ENCODE measurements at places on chromosomes 2 and 18.

DNA sequence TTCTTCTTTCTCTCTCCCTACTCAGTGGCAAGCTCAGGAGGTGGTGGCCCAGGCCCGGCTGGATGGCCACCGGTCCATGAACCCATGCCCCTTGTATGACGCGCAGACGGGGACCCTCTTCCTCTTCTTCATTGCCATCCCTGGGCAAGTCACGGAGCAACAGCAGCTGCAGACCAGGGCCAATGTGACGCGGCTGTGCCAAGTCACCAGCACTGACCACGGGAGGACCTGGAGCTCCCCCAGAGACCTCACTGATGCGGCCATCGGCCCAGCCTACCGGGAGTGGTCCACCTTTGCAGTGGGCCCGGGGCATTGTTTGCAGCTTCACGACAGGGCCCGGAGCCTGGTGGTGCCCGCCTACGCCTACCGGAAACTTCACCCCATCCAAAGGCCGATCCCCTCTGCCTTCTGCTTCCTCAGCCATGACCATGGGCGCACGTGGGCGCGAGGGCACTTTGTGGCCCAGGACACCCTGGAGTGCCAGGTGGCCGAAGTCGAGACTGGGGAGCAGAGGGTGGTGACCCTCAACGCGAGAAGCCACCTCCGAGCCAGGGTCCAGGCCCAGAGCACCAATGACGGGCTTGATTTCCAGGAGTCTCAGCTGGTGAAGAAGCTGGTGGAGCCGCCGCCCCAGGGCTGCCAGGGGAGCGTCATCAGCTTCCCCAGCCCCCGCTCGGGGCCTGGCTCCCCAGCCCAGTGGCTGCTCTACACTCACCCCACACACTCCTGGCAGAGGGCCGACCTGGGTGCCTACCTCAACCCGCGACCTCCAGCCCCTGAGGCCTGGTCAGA, 1.8 kb downstream of the NEU2 start:
- no peak for DNase-seq

- no peak for DNase-seq
Measured at GRCh38 chr2:178732913-178733312, 74.3 kb downstream of the TTN start.

DNA sequence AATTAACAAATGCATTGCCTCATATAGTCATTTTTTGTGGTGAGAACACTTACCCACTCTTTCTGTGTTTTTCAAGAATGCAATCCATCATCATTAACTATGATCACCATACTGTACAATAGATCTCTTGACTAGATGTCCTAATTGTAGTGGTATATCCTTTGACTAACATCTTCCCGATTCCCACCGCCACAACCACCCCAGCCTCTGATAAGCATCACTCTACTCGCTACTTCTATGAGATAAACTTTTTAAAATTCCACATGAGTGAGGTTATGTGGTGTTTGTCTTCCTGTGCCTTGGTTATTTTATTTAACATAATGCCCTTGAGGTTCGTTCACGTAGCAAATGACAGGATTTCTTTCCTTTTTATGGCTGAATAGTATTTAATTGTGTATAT, 6.6 kb downstream of the VWA3B start:
- no peak for DNase-seq

DNA sequence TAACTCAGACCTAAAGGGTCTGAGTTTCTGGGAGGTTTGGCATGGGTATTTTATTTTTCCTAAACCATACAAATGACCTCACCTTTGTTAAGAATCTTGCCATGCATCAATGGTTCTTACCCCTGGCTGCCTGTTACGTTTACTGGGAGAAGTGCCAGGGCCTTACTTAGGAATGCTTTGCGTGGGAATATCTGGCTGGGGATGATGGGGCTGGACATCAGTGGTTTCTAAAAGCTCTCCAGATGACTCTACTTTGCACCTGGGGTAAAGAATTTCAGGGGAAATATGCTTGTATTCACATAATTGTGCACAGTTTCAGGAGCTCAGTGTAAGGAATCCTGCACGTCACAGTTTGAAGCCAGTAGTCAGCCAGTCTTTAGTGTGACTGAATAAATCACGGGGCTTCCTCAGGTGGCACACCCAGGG, 18.2 kb upstream of the DAW1 start:
- DNase-seq, result no peak

- DNase-seq, result no peak
Measured at GRCh38 chr2:167420211-167420610, 531.9 kb downstream of the XIRP2 start.

- no peak for DNase-seq
Measured at GRCh38 chr2:117963446-117963845, 50.4 kb downstream of the CCDC93 start.

DNA sequence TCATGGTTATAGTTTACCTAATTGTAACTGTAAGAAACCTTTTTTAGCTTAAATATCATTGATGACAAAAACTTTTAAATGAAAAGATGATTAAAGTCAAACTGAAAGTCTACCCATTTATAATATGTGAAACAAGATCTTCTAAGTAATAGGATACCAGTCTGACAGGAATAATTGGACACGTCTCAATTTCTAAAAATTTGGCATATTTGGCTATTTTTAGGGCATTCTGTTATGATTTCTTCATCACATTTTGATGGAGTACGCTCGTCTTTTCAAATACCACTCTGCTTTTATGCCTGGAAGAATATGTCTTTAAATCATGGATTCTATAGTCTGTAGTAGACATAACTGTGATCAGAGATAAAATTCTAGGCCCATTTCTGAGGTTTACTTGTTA, 1.3 kb downstream of the R3HDM1 start:
- no peak for DNase-seq

DNA sequence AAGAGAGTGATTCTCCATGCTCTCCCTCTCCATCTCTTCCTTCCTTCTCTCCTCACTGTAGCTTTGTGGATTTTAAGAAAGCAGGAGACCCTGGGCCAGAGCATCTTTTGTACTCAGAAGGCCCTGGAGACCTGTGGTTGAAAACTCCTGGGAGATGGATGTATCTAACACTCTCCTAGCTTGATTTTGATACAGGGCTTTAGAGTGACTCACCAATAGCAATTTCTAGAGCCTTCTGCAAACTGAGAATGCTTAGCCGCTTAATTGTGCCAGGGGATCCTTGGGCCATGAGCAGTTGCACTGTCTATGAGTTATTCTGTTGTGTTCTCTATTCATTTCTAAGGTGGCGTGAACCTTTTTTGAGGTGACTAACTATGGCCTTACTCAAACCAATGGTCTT, 17.7 kb downstream of the HOXD1 start:
- no peak for DNase-seq

- no peak for DNase-seq
Measured at GRCh38 chr2:171626949-171627348, 60.3 kb upstream of the DYNC1I2 start.

- no peak for DNase-seq
Measured at GRCh38 chr2:2320486-2321199, 10.4 kb downstream of the MYT1L start.

DNA sequence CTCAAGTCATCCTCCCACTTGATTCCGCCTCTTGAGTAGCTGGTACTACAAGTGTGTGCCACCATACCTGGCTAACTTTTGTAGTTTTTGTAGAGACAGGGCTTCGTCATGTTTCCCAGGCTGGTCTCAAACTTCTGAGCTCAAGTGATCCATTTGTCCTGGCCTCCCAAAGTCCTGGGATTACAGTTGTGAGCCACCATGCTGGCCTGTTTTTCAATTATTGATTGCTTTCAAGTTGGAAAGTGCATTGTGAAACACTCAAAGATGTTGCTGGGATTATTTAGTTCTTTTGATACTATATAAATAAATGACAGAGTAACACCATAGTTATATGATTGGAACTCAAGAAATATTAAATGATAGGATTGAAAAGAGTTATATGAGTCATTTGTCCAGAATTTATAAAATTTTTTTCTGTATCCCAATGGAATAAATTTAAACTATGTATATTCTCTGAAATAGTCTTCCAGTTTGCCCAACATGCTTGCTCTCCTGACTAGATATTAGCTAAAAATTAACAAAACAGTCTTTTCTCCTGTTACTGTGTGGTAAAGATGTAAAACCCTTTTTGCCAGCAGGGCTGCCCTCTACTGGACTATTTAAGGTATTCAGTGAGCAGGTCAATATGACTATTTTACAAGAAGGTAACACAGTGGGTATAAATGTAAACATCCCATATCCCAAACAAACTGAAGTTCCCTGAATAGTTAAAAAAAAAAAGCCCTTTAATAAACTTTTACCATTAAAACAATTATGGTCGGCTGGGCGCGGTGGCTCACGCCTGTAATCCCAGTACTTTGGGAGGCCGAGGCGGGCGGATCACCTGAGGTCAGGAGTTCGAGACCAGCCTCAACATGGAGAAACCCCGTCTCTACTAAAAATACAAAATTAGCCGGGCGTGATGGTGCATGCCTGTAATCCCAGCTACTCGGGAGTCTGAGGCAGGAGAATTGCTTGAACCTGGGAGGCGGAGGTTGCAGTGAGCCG, 42.7 kb downstream of the ACSL3 start:
- DNase-seq, result no peak

DNA sequence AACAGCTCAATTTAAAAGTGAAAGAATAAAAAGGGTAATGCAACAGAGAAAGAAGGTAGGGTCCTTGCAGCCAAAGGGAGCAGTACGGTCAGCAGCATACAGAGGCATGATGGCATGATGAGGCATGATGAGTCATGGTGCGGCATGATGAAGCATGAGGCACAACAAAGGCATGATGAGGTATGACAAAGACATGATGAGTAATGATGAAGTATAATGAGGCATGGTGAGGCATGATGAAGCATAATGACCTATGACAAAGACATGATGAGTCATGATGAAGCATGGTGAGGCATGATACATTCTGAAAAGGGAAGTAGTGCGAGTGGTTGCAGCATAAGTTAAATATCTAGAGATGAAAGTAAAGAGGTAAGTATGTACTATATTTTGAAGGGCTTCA, 673.2 kb downstream of the TMEM182 start:
- DNase-seq, result no peak

GRCh38 chr2:14524803-14525080, 107.8 kb upstream of the LRATD1 start:
- peak; percentile 21 for DNase-seq

- no peak for DNase-seq
Measured at GRCh38 chr2:45750001-45750400, 98.5 kb downstream of the PRKCE start.

DNA sequence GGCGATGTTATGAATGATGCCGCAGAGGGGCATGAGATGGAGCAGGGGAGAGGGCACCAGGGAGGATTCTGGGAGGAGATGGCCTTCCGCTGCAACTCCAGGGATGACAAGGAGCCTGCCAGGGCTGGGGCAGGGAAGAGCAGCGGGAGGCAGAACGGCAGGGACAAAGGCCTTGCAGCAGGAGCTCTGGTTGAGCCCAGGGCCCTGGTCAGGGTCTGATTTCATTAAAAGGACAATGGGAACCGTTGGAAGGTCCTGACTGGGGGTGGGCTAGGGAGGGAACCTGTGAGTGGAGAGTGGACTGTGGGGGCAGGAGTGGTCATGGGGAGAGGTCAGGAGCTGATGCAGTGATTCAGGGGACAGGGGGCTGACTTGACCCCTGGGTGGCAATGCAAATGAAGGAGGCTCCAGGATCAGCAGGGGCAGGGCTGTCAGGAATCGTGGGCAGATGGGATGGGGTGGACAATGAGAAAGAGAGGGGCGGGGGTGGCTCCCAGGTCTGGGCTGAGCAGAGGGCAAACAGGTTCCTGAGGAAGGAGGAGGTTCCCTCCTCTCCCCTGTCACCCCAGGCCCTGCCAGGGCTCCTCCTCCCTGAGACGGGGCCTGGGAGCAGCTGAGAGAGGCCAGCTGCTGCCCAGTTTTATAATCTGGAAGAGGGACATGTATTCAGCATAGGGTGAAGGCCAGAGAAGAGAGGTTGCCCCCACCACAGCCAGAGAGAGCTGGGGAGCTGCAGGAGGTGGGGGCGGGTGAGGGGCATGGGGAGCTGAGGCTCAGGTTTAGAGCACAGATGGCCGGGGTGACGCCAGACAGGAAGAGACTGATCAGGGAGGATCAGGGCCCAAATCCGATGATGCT, 7.3 kb upstream of the DUSP2 start:
- no peak for DNase-seq

DNA sequence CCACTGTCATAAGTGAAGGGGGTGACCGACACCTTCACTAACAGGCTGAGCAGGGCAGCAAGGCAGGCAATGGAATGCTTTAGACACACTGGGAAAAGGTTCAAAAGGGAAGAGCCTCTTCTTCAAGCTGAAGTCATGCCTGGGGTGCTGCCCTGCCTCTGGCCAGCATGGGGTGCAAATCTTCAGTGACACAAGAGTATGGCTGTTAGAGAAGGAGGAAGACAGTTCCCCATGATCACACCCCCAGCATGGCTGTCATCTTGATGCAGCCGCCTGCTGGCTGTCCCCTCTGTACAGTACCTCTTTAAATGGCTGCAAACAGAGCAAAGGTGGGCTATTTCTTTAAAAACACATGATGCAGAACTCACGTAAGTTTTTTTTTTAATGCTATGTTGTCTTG, 71.9 kb downstream of the INPP4A start:
- DNase-seq, result no peak

GRCh38 chr18:9631814-9632496, 17.6 kb upstream of the PPP4R1 start:
- DNase-seq, result no peak

- no peak for DNase-seq
Measured at GRCh38 chr18:54159906-54160305, 64.6 kb downstream of the MBD2 start.

- no peak for DNase-seq
Measured at GRCh38 chr2:97742381-97742847, 29.0 kb downstream of the ZAP70 start.

DNA sequence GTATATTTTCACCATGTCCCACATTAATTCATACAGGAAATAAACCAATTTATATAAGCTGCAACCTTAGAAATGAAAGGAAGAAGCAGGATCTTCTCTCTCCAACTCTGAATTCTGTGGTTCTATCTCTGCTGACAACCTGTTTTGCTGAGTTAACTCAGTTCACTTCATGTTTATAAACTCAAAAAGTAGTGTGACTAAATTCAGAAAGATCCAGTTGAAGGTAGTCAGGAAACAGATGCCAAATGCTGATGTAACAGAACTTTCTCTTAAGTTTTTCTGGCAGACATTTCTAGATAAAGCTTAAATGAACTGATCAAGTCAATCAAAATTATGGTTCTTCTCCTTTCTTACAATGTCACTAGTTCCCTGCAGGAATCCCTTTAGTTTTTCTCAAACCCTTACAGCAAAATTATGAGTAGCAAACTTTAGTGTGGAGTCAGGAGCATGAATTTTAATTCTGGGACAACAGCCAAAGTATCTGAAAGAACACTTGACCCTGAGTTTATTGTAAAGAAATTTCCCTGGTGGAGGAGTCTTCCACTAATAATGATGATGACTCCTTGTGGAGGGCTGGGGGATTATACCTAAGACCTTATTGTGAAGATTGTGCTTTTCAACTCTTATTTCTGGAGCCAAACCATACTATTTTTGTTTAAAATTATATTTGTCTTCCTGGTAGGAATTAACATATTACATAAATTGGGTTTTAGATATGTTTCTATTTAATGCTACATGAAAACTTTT, 216.9 kb downstream of the MYO3B start:
- DNase-seq, result no peak

DNA sequence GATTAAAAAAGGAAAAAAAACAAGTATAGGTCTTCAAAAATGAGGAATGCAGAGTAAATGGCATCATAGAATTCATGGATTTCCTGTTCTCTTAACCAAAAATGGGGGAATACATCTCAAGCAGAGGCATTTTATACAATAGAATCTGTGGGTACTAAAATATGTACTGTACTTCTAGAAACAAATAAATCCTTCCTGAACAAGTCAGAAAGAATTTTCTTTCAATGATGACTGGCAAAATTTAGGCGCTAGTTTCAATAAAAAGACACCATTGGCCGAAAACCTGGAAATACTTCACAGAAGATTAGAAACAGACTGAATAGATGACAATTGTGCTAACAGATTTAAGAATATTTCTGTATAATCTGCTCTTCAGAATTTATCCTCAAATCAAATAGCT, 15.1 kb downstream of the TRAK2 start:
- no peak for DNase-seq

Data from GM04503 (cell line).